ENCODE measurements at places on chromosomes 16 and 17. TPM values are rescaled to one million over a fixed set of nuclear protein-coding genes. Genes with fewer than 3 reads are reported as not detected.

The GAST gene
- not detected for total RNA-seq

GRCh38 chr17:8073627-8074484, 13.7 kb downstream of the ALOX12B start:
- DNase-seq: no peak

The ZNF646 gene
- 8.3 TPM for total RNA-seq

The NUDT7 gene
- total RNA-seq: 10.1 TPM

- no peak for DNase-seq
These were observed 27.1 kb downstream of the CDH13 start for GRCh38 chr16:82653550-82654511.

- DNase-seq: no peak
These were observed 33.2 kb downstream of the VPS35L start for GRCh38 chr16:19588661-19589060.

DNA sequence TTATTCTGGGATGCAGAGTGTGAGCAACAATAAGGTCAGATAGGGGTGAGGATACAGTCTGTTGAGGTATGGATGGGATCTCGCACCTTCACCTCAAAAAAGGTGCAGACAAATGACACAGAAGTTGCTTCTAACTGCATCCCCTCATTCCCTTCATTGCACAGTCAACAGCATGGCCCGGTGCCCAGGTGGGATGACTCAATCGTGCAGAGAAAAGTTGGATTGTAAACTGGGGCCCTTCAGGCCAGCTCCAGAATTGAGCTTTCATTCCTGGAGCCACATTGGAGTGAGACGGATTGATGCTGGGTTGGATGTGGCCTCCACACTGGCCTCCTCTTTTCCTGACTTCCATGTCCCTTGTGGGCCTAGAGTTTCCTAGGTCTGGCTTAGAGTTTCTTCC, 977.4 kb downstream of the KCNJ18 start:
- no peak for DNase-seq

GRCh38 chr16:50213939-50214519, 52.3 kb upstream of the ADCY7 start:
- no peak for DNase-seq

The NPIPA8 gene
- total RNA-seq: not detected

DNA sequence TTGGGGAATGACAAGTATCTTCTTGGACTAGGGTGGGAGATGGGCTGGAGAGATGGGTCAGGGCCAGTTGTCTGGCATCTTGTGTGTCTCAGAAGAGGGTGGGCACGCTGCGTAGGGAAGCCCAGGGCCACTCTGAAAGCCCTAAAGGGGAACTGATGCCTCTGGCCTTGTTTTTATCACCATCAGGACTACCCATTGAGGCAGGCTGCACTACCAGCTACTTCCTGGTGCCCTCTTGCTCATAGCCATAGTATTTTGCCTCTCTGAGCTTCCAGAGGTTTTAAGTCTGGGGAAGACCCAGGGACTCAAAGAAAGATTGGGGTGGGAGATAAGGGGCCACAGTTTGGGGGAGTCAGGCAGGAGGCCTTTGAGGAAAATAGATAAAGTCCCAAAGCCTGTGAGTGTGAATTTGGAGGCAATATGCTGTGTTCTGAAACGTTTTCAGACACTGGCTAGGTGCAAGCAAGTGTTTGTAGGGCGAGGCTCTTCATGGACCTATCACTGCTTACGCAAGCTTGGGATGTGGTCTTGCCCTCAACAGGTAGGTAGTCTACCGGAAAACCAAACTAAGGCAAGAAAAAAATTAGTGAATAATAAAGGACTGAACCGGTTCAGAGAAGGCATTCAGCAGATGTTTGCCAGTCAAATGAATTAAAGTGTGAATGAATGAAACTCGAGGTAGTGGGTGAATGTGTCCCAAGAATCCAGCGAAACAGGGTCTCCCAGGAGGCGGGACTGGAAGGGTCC, 688 bp upstream of the ITGB3 start:
- DNase-seq: no peak

The CDRT15L2 gene
- total RNA-seq: not detected

- DNase-seq: no peak
These were observed 2.2 kb upstream of the MNT start for GRCh38 chr17:2403044-2403443.

DNA sequence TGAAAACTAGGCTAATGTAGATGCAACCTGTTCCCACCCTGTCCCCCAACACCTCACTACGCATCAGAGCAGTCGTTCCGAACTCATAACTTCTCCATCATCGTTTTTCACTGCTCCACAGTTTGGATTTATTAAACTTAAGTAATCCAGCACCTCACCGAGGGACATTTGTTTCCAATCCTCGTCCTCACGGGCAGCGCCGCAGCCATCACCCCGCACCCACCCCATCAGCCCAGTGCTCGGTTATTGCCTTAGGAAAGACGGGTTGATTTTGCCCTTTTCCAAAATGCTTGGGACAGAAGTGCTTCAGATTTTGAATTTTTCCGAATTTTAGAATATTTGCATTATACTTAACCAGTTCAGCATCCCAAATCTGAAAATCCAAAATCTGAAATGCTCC, 71.0 kb upstream of the DOC2B start:
- DNase-seq: no peak

The CA4 gene
- total RNA-seq: 1.3 TPM

The TBC1D3G gene
- not detected for total RNA-seq

- DNase-seq: no peak
These were observed 19.3 kb downstream of the TSPOAP1 start for GRCh38 chr17:58308985-58309917.

The KRTAP1-1 gene
- not detected for total RNA-seq
